CD4-positive, CD25-positive, alpha-beta regulatory T cell (primary cell): ENCODE measurements at places on chromosomes 3 and 15.

DNA sequence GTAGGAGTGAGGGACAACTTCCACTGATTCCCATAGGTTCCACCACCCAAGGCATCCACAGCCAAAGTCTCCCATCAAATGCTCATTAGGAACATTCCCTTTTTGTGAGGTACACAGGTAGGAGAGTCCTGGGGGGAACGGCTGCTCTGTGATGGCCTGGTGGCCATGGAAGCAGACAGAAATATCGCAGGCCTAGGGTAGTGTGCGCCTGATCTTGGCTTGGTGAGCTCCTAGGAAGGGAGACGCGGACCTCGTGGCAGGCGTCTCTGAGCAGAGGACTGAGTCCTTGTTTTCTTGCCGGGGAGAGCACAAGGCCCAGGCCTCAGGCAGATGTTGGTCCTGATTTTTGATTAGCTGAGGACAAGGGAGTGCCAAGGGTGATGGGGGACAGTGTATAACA is 99.5 kb downstream of the SNRPN start:
- DNase-seq, result no peak

- no peak for DNase-seq
These were observed 201.1 kb downstream of the NR1D2 start for GRCh38 chr3:24145981-24146822.

GRCh38 chr3:13976469-13976868 is 96.6 kb upstream of the WNT7A start:
- no peak for DNase-seq

DNA sequence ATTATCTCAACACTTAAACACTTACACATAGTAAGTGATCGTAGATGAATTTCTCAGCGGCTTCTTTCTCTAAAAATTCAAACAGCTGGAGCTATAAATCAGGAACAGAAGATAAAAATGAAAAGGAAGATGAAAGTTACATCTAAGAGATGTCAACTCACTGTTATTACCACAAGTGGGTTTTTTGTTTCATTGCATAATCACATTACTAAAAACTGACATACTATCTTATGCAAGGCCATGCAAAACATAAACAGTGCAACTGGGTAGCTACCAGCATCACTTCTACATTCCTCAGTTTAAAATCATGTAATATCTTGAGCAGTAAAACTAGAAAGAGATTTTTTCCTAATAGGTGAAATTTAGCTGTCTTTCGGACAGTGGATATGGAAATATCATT is 14.9 kb downstream of the MINDY4B start:
- no peak for DNase-seq

DNA sequence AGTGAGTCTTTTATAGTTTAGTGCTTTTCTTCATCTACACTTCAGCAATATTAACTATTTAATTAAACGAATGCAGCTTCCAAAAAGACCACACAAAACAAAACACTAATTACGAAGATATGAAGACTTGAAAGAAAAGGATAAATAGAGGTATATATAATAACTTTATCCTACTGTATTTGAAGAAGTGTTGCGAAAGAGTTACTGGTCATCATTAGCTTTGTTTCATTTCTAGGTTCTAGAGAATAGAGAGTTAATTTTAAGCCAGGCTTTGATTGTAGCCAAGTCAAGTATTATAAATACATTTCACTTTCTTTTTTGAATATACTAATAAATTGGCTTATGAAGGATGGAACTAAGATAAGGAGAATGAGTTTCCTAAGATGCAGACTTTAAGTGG is 416.8 kb upstream of the GBE1 start:
- DNase-seq, result no peak

DNA sequence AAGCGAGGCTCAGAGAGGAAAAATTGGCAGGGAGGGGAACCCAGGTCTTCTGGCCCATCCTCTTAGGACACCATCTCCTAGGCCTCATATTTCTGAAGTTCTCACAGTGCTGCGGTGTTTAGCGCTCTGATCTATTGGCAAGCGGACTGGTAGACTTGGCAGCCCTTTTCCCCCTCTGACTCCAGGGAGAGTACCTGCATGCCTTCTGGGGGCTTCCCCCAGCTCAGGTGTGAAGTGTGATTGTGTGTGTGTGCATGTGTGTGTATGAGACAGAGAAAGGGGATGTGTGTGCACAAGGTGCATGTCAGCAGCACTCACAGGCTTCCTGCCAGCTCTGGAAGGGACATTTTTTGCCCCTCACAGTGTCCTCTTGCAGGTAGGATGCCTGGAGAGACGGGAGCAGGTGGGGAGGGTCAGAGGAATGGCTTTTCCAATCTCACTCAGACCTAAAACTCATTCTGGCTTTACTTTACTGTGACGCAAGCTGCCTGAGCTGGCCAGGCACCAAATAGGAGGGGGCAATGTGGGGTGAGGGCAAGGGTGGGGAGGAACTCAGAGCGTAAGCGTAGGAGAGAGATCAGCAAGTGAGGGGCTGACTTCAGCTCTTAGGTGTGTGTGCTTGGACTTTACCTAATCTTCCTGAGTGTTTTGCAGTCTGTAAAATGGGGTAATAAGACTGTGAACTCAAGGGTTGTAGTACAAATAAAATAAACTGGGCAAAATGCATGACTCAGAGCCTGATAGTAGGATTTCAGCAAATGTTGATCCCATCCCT is 4.0 kb upstream of the IL17RE start:
- DNase-seq, result no peak

GRCh38 chr15:70922119-70922518 is 29.5 kb downstream of the LRRC49 start:
- no peak for DNase-seq

- no peak for DNase-seq
These were observed 59.0 kb upstream of the SPPL2A start for GRCh38 chr15:50824514-50824913.
